ENCODE measurements at places on chromosomes 2 and 18.
A peak's percentile ranks its signal among the peaks of the same experiment; 100 is the strongest.

DNA sequence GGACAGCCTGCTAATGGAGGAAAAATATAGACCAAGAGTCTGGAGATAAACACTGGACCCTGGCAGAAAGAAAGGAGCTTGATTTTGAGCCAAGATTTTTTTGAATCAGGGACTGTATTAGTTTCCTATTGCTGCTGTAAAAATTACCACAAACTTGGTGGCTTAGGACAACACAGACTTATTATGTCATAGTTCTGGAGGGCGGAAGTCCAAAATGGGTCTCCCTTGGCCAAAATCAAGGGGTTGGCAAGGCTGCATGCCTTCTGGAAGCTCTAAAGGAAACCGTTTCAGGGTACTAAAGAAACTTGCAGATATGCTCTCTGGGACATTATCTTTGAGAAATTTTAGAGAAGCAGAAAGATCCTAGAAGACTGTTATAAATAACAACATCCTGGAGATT, 140.1 kb downstream of the BABAM2 start:
- no peak for DNase-seq

DNA sequence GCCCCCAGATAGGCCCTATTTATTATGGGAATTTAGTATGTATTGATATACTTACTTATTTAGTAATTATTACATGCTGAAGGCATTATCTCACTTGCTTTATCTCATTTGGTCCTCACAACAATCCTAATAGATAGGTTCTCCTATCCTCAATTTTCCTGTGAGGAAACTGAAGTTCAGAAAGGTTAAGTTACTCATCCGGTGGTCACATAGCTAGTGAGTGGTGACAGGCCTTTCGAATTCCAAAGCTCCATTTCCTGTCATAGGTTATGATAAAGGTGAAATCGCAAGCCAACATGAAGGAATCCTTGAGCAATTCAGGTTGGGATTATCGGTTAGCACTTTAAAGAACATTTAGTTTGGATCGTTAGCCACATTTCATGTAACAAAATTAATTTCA, 33.3 kb downstream of the NAB1 start:
- no peak for DNase-seq

DNA sequence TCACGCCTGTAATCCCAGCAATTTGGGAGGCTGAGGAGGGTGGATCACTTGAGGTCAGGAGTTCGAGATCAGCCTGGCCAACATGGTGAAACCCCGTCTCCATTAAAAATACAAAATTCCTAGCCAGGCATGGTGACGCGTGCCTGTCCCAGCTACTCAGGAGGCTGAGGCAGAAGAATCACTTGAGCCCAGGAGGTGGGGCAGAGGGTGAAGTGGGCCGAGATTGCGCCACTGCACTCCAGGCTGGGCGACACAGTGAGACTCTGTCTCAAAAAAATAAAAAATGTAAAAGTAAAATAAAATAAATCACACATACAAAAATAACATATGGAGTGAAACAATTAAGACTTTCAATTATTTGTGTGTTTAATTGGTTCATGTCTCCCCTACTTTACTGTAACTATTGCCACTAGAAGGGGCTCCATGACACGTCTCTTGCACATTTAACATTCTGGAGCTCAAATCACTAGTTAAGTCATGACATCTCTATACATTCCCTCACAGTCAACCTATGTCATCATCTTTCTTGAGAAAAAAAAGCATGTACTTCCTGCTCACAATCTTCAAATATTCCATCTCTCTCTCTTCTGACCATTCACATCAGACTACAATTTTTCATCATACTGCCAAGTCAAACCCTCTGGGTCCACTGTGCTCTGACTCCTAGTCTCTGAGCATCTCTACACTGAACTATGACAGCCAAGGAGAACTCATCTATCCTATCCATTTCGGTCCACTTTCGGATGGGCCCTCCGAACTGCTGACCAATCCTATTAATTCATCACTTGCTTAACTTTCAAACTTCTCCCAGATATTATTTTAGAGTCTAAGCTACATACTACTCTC, 6.7 kb downstream of the GFPT1 start:
- no peak for DNase-seq

DNA sequence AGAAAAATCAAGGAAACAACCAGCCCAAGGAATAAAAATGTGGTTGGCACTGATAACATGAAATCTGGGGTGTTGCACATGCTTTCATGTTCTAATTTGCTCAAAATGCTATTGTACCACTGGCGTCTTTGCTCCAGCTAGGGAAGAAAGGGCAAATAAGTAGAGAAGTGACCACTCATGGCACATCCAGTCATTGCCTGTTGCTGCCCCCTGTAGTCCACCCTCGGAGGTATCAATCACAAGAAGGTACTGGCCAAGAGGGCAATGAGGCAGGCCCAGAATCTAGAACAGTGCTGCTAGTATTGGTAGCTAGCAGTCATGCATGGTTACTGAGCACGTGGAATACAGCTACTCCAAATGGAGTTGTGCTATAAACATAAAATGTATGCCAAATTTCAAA, 213.4 kb downstream of the CDCA7 start:
- no peak for DNase-seq

- DNase-seq: no peak
Measured at GRCh38 chr2:188751816-188752215, 222.4 kb upstream of the COL3A1 start.

- peak; percentile 30 for DNase-seq
Measured at GRCh38 chr2:225002039-225002655, 40.1 kb downstream of the DOCK10 start.

GRCh38 chr2:235697041-235697440, 203.2 kb downstream of the AGAP1 start:
- no peak for DNase-seq

- no peak for DNase-seq
Measured at GRCh38 chr18:11817229-11817628, 34.0 kb upstream of the CHMP1B start.

GRCh38 chr2:173750353-173750801, 214.8 kb downstream of the SP3 start:
- DNase-seq: no peak

- DNase-seq: no peak
Measured at GRCh38 chr2:47309952-47310800, 92.8 kb upstream of the MSH2 start.

GRCh38 chr2:200905618-200906296, 16.6 kb downstream of the NIF3L1 start:
- DNase-seq: peak; percentile 10

DNA sequence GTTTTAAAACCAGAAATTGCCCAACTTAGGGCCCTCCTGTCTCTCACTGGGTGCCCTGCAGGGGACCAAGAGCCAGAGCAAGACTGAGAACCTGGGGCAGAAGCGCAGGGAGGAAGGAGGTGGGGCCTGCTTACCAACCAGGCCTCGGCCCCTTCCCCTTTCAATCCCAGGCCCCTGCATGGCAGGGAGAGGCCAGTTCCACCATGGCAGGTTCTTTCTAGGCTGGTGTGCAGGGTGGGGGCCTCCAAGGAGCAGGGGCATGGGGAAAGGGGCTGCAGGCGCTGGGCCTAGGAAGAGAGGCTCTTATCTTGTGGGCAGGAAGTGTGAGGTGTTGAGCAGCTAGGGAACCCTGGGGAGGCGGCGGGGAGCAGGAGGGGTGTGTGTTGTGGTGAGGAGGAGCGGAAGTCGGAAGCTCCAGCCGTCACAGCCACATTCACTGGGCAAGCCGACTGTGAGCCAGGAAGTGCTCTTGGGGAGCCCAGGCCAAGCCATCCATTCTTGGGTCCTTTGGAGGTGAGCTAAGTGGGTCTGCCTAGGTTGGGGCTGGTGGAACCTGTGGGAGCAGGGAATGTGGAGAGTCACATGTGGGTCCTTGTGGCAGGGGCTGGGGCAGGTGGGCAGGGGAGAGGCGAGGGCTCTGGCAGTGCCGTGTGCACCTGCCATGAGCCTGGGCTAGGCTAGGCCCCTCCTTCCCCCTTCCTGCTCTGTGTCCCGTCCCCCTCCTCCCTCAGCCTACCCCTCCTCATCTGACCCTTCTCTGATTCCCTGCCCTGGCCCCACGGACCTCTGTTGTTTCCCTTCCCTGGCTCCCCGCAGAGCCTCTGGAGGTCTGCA, at the start of gene PSD4:
Gene PSD4, plus strand, starts transcription at position 430 of the 834 bp plus-strand sequence. CDS start 8,486 bp downstream, outside the sequence.
- DNase-seq: peak; percentile 73

- peak; percentile 23 for DNase-seq
Measured at GRCh38 chr2:62304429-62305417, 108.8 kb downstream of the B3GNT2 start.

- DNase-seq: no peak
Measured at GRCh38 chr18:50850307-50851065, 28.4 kb upstream of the ME2 start.

DNA sequence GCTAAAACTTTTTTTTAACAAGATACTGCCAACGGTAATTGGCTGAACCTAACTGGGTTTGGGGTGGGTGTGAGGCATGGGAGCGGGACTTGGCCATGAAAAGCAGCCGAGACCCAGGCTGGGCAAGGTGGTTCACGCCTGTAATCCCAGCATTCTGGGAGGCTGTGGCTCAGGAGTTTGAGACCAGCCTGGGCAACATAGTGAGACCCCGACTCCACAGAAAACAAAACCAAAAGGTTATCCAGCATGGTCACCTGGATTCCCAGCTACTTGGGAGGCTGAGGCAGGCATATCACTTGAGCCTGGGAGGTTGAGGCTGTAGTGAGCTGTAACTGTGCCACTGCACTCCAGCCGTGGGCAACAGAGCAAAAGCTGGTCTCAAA, 11.0 kb upstream of the SEMA4C start:
- no peak for DNase-seq

DNA sequence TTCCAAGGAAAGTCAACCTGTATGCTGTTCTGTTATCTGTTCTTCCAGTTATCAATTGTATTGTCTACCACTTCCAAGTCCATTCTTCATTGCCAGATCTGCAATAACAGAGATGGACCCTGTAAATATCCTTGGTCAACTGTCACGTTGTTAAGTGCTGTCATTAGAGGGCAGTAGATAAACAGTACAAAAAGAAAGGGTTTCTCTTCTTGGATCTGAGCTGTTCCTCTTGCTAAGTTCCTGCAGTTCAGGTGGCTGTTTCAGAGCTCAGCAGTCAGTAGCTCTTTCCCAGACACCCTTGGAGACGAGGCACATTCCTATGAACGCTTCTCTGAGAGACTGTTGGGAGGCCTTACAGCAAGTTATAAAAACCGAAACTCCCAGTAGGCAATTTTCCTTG, 957.1 kb upstream of the CHAC2 start:
- DNase-seq: no peak
